ENCODE measurements at places on chromosomes 6 and 20.
A peak's percentile ranks its signal among the peaks of the same experiment; 100 is the strongest.

DNA sequence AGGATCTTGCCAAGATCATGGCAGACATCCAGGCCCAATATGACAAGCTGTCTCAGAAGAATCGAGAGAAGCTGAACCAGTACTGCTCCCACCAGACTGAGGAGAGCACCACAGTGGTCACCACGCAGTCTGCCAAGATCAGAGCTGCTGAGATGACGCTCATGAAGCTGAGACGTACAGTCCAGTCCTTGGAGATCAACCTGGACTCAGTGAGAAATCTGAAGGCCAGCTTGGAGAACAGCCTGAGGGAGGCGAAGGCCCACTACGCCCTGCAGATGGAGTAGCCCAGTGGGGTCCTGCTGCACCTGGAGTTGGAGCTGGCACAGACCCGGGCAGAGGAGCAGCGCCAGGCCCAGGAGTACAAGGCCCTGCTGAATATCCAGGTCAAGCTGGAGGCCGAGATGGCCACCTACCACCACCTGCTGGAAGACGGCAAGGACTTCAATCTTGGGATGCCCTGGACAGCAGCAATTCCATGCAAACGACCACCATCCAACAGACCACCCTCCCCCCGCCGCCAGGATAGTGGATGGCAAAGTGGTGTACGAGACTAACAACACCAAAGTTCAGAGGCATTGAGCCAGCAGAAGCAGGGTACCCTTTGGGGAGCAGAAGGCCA is 44.7 kb upstream of the GRM4 start:
- DNase-seq: peak; percentile 16

DNA sequence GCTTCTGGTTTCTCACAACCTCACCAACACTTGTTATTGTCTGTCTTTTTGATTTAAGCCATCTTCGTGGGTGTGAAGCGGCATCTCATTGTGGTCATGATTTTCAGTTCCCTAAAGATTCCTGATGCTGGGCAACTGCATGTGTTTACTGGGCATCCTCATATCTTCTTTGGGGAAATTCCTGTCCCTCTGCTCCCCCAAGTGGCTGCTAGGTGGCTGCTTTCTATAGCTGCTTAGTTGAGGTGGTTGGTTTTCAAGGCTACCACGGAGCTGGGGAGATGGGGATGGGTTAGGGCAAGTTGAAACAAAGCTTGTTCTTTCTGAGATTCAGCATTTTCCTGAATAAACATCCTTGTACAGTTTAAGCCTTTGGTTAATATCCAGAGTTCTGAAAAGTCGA is 403.9 kb upstream of the SULF2 start:
- DNase-seq: peak; percentile 3

- DNase-seq: no peak
These were observed 191.3 kb downstream of the OR2B2 start for GRCh38 chr6:27720607-27721580.

DNA sequence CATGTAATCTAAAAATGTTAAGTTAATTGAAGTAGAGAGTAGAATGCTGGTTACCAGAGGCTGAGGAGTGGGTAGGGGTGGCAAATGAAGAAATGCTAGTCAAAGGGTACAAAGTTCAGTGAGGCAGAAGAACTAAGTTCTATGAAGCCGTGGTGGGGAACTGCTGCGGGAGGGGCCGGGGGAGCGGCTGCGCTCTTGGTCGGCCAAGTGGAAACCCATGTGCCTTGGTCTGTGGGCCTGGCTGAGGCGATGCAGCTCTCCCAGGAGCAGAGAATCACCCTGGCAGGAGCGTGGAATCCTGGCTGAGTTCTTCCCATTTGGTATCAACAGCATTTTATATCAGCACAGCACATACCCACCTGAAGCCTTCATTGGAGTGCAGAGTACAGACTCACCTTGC is 22.3 kb downstream of the TTLL2 start:
- no peak for DNase-seq

GRCh38 chr6:154842833-154843232 is 109.6 kb downstream of the SCAF8 start:
- no peak for DNase-seq

DNA sequence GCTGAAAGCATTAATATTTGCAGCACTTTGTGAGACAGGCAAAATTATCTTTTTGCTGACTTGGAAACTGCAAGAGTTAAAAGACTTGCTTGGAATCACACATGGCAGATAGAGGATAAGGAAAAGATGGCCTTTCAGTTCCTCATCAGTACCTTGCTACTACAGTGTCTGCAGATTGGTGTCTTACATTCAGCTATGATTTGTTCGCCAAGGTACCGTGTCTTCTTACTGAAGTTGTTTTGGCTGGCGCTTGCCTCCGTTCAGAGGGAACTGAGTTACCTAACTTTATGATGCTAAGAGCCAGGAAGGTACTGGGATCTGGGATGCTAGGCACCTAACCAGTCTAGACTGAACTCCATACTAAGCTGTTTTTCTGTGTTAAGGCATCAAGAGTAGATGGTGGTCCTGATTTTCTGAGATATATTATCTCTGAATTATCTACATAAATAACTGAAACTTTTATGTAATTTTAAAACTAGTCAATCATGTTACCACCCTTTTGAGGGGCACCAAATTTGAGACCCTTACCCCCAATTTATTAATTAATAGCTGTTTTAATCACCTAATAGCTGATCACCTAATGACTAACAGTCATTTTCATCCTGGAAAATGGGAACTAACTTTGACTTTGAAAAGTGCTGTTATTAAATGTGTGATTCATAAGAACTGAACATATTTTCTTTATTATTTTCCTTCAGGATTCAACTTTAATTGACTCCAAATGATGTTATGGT is 2.5 kb downstream of the WTAP start:
- no peak for DNase-seq

GRCh38 chr6:73200735-73201134 is 24.6 kb downstream of the KHDC1L start:
- DNase-seq: no peak

DNA sequence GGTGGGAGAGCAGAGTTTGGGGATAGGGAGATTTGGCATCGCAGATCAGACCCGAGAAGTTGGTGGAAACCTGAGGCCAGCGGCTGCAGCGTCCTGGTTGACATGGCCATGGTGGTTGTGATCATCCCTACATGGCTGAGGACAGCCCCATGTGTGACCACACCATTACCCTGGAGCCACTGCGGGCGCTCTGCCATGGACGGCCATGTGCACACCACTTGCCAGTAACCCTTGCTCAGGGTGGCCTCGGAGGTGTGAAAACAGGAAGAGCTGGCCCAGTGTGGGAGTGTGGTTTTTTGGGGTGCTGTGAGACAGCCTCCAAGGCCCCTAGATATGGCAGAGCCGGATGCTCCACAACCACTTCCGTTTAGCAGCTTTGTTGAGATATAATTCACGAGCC is 64.4 kb downstream of the TMEM242 start:
- DNase-seq: no peak

DNA sequence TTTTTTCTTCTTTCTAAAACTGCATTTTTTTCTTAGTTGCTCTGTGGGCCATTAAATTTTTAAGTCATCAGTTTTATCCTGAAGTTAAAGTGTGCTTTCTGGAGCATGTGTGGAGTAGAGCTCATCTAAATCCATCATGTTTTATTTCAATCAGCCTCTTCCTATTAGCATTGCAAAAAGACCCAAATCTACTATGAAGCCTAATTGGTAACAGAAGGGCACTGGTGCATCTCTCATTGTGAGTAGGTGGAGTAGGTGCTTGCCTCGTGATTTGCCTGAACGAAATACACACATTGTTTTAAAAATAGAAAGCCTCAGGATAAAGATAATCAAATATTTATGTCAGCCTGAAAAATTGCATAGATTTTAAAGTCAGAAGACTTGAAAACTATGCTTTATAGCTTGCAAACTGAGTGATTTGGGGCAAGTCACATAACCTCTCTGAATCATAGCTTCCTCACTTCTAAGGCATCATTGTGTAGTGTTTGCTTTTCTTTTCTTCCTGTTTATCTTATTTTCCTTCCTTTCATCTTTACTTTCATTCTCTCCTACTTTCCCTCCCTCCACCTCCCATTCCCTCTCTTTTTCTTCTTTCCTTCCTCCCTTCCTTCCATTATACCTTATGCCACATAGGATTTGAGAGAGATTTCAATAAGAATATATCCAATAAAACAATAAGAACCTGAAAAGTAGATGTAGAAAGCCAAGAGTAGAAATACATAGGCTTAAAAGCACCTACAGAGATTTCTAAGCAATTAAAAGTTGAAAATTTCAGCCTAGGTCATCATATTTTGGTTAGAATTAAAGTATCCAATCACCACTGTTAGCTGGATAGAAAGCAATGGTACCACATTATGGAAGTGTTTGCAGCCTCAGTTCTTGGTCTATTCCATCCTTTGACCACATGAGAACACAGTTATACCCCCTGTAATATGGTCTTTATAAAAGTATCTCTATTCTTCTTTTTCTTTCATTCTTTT is 49.6 kb upstream of the RNF146 start:
- no peak for DNase-seq

- DNase-seq: no peak
These were observed 414.9 kb downstream of the CDKAL1 start for GRCh38 chr6:20949138-20949537.

DNA sequence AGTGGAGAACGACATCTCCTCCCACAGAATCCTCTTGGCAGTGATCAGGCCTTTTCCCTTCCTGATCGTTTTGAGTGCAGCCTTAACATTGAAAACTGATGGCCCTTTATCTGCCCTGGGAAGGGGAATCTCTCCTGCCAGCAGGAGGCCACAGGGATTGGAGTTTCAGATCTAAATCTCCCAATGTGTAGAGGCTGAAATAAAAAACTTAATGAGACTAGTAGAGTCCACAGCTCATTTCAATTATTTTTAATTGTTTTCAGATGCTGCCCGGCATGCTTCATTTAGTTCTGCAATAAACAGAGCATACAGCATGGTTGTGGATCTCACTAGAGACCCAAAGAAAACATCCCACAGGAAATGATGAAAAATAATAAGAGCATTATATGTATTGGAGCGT is 662.2 kb upstream of the HS3ST5 start:
- DNase-seq: no peak

DNA sequence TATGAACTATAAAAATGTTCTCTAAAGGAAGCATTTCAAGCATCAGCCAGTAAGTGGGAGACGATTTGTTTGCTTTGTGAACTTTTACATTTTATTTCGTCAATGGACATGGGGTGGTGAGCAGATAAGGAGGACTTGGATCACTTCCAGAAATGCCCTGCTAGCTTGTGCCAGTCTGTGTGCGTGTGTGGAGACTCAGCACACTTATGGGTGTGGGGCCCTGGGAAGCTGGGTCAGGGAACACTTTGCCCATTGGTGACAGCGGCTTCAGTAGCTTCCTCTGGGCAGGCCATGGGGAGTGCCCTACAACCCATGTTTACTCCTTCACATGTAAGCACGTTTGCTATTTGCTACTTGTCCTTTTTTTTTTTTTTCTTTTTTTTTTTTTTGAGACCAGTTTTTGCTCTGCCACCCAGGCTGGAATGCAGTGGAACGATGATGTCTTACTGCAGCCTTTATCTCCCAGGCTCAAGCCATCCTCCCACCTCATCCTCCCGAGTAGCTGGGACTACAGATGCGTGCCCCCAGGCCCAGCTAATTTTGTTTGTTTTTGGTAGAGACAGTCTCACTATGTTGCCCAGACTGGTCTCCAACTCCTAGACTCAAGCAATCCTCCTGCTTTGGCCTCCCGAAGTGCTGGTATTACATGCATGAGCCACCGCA is 24.2 kb downstream of the PRDM1 start:
- no peak for DNase-seq

DNA sequence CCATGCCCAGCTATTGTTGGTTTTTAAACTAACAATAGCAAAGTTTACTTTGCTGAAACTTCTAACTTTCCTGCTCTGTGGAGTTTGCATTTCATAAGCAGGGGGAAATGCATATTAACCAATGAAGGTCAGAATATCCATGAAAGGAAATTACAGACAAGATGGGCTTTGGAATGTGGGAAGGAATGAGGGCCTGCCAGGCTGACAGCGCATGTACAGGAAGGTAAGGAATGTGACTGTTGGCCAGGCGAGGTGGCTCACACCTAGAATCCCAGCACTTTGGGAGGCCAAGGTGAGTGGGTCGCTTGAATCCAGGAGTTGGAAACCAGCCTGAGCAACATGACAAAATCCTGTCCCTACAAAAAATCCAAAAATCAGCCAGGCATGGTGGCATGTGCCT is 49.6 kb downstream of the CDK5RAP1 start:
- DNase-seq: no peak

DNA sequence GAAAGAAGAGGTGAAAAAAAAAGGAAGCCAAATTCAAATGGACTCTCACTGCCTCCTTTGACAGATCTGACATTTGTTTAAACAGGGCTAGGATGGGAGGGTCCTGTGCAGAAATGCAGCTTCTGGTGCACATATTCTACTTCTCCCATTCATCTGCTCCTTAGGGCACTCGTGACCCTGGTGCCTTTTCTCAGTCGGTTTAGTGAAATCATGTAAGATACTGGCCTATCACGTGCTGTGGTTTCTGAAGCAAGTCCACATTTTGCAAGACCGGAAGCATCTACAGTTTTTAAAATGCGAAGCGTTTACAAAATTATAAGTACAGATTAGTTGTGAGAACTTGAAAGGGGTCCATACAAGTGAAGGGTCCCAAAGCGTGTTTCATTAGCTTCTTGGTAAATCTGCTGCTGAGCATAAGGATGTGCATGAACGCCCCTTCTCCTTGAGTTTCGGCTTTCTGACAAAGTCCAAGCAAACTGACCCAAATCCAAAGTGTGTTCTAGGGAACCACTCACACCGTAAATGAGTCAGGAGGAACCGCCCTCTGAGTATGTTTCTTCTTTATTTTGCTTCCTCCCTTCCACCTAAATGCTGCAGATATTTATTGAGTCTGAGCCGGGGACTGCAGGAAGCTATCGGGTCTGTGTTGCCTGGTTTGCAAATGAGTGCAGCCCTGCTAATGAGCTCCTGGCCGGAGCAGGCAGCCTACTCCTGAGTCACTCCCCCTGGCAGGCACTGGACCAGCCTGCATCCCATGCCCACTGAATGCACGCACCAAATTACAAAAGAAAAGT is 323.8 kb upstream of the JARID2 start:
- peak; percentile 94 for DNase-seq

DNA sequence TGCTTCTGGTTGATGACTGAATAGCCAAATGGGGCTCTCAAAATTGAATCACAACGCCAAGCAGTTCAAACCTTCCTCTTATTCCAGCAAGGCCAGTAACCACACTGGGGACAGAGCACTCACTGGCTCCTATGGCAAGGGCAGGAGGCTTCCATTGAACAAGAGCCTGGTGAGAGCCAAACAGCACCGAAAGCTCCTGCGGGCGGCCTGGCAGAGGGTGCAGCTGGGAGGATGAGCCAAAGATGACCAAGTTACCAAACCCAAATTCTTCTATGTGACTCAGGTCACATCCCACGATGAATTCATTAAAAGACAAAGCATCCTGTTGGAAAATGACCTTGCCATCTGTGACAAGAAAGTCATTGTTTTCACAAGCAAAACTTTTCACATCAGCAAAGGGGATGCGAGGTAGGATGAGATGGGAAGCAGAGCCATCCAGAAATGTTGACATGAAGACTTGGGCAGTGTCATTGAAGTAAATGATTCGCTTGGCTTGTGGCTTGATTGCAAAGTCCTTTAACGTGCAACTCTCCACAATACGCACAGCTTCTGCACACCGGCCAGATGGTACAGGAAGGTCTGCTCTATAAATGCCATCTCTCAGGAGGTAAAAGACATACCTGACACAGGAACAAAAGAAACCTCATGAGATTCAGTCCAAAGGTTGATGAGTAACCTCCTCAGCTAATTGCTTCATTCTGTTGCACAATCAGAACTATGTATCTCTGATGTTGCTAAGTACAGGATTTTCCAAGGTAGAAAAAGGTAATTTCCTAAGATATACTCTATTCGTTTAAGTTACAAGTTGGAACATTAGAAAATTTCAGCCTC is 36.3 kb downstream of the ROS1 start:
- no peak for DNase-seq

GRCh38 chr6:128663238-128663637 is 142.8 kb upstream of the PTPRK start:
- no peak for DNase-seq

- DNase-seq: no peak
These were observed 64.2 kb downstream of the RBM38 start for GRCh38 chr20:57455386-57455785.

All from inflammatory macrophage (primary cell).